Activated naive CD8-positive, alpha-beta T cell treated with anti-CD3 and anti-CD28 coated beads, Interleukin-2, amount 10 ng/mL, durations not matched to agents 7 days and 5 days (primary cell): ENCODE measurements at places on chromosomes 5 and 9.

- no peak overlapping the region for H3K27ac ChIP-seq
- peaks cover 6% of the 10 kb centered on the region for H3K36me3 ChIP-seq
- DNase-seq = no peak
- H3K4me1 ChIP-seq = peaks cover 26% of the 10 kb centered on the region
These were observed 8.9 kb downstream of the RECK start for GRCh38 chr9:36045610-36046009.

DNA sequence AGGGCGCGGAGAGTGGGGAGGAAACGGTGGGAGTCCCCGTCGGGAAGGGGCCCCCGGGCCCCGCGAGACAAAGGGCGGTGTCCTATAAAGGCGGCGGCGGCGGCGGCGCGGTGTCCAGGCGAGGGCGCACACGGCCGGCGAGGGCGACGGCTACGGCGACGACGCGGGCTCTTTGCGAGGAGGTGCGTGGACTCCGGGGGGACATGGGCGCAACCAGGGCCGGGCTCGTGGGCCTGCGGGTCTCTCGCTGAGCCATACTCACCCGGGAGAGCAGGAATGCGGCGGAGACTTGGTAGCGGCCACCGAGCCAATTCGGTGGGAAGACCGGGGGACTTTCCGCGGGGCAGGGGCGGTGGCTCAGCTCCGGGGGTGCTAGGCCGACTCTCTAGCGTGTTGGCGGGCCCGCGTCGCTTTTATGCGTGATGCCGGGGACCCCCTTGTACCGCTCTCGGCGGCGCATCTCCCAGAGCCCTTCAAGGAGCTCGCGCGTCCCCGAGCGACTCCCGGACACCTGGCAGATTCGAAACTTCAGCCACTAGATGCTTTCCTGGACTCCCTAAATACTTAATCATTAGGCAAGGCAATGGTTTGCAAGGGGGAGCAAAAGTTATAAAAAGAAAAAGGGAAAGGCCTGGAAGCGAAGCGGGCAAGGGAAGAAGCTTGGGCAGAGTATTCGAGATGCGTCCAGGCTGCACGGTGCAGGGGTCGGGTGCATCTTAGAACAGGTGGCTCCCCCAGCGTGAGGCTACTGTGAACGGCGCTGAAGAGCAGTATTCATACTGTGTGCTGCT is 5.9 kb upstream of the TAL2 start:
- H3K27me3 ChIP-seq = peaks cover 38% of the 10 kb centered on the region
- H3K27ac ChIP-seq = no peak overlapping the region
- peaks cover 2% of the 10 kb centered on the region for H3K36me3 ChIP-seq
- H3K4me3 ChIP-seq = peak overlapping the region; percentile 81
- peaks cover 7% of the 10 kb centered on the region for H3K4me1 ChIP-seq
- peak; percentile 46 for DNase-seq

- no peak overlapping the region for H3K4me3 ChIP-seq
- no peak overlapping the region for H3K27ac ChIP-seq
- H3K36me3 ChIP-seq = peaks cover 3% of the 10 kb centered on the region
- peaks cover 3% of the 10 kb centered on the region for H3K4me1 ChIP-seq
These were observed 134.9 kb downstream of the RGS3 start for GRCh38 chr9:113598451-113598850.

DNA sequence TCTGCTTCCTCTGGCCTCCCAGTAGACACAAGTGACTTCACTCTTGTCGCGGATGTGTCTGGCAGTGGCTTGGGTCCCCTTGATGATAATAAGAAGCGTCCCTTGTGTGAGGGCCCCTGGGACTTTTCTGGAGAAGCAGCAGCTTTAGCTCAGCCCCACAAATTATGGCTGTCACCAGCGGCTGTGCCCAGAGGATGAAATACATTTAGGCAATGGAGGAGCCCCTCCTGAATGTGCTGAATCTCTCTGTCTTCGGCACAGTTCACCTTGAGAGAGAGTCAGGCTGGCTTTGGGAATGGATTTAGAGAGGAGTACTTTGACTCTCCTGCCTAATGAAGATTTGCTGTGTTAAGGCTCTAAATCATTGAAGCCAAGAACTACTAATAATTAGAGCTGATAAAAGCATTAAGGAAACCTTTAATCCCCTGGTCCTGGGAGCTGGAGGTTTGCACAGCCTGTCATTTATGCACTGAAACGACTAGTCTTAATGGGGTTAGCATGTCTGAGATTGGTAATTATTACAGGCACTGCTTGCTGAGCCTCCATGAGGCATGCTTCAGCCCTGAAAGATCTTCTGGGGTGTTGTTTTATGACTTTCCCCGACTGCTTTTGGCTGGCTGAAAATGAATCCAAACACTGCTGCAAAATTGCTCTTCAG is 127.0 kb downstream of the TENT4A start:
- H3K36me3 ChIP-seq = no peaks in the 10 kb centered on the region
- H3K27me3 ChIP-seq = peaks cover 9% of the 10 kb centered on the region
- H3K27ac ChIP-seq = no peak overlapping the region

- no peaks in the 10 kb centered on the region for H3K36me3 ChIP-seq
- DNase-seq = peak; percentile 77
- H3K27me3 ChIP-seq = peaks cover 3% of the 10 kb centered on the region
These were observed 965 bp downstream of the PTGDS start for GRCh38 chr9:136978073-136978864.

- DNase-seq = no peak
- no peak overlapping the region for H3K27ac ChIP-seq
- H3K27me3 ChIP-seq = no peaks in the 10 kb centered on the region
- H3K4me3 ChIP-seq = no peak overlapping the region
- H3K4me1 ChIP-seq = peaks cover 12% of the 10 kb centered on the region
These were observed 21.8 kb upstream of the FKTN start for GRCh38 chr9:105535920-105536668.

GRCh38 chr9:21968331-21969010 is 25.7 kb downstream of the CDKN2A start:
- peak; percentile 56 for DNase-seq
- H3K27ac ChIP-seq = peak overlapping the region; percentile 83
- H3K27me3 ChIP-seq = peaks cover 96% of the 10 kb centered on the region
- peak overlapping the region; percentile 57 for H3K4me3 ChIP-seq
- H3K4me1 ChIP-seq = peaks cover 37% of the 10 kb centered on the region

- no peaks in the 10 kb centered on the region for H3K27me3 ChIP-seq
- no peak overlapping the region for H3K27ac ChIP-seq
- peaks cover 4% of the 10 kb centered on the region for H3K36me3 ChIP-seq
- H3K4me1 ChIP-seq = peaks cover 2% of the 10 kb centered on the region
- no peak for DNase-seq
These were observed 93.3 kb downstream of the OTULIN start for GRCh38 chr5:14757850-14758249.

- peaks cover 3% of the 10 kb centered on the region for H3K36me3 ChIP-seq
- H3K4me1 ChIP-seq = no peaks in the 10 kb centered on the region
- H3K27me3 ChIP-seq = no peaks in the 10 kb centered on the region
- DNase-seq = no peak
- H3K27ac ChIP-seq = no peak overlapping the region
These were observed 97.4 kb upstream of the TRIM32 start for GRCh38 chr9:116589392-116590354.
